ENCODE measurements at places on chromosomes 13 and 19. TPM values are rescaled to one million over a fixed set of nuclear protein-coding genes. Genes with fewer than 3 reads are reported as not detected.

NLRP5 gene
- not detected for total RNA-seq

AMER2 gene
- total RNA-seq, result not detected

CCDC169 gene
- total RNA-seq, result not detected

GRCh38 chr19:3450796-3451411 lies 29.4 kb downstream of the SMIM24 start:
- no peak for DNase-seq
- H3K4me3 ChIP-seq, result no peak overlapping the region

DNA sequence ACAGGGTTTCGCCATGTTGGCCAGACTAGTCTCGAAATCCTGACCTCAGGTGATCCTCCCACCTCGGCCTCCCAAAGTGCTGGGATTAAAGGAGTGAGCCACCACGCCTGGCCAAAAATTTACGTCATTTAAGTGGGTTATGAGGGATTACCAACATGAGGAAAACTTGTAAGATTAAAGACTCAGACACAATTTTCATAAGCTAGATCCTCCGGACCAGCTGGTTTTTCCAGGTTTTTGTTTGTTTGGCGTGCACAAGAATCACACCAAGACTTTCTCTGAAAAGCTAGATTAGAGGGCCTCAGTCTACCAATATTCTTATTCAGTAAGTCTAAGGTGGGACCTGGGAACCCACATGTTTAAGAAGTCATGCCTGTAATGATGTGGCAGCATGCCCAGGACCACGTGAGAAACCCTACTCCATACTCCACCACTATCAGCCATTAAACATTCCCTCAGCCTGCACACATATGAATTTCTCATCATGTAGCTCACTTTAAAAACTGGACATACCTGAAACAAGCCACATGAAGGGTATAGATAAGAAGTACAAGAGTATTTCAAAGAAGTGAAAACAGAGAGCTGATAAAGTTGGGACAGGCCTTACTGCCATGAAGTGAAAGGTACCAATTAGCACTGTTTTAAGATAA lies 25.7 kb downstream of the DIAPH3 start:
- H3K27ac ChIP-seq, result no peak overlapping the region
- H3K4me1 ChIP-seq, result peaks cover 18% of the 10 kb centered on the region
- DNase-seq, result no peak
- H3K4me3 ChIP-seq, result no peak overlapping the region
- peaks cover 9% of the 10 kb centered on the region for H3K36me3 ChIP-seq
